ENCODE measurements at places on chromosomes 11 and 22.

DNA sequence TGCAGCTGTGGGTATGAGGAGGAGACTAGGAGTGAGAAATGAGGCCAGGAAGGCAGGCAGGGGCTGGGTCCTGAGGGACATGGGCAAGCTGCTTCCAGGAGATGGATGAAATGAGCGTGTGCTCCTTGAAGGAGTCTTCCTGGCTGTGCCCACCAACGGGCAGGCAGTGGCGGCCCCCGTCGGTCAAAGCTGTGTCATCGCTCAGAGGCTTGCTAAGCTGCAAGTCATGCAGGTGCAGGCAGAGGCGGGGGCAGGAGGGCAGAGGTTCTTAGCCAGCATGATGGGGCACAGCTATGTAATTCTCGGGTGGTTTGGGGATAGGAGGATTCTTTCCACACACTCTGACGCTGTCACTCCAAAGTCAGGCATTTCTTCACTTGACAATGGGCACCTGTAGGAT lies 12.5 kb upstream of the PEX26 start:
- DNase-seq: no peak

- DNase-seq: no peak
Observed at GRCh38 chr22:48948575-48949170, 879.0 kb downstream of the BRD1 start.

DNA sequence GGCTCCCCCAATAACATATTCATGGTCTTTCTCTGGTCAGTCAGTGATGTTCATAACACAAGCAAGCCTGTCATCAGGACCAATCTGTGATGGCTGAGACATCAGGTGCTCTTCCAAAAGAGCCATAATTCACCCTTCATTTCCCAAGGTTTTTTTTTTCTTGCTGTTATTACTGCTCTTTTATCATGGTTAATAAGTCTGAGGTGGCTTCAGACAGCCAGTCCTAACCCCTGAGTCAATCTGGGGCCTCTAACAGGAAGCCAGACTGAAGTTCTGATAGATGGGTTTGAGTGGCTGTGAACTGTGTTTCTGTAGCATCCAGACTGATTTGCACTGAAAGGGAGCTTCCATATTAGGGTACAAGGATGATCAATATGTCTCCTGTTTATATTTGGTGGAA lies 8.8 kb downstream of the EHF start:
- DNase-seq: no peak

- DNase-seq: no peak
Observed at GRCh38 chr22:40019100-40019499, 24.3 kb downstream of the FAM83F start.

DNA sequence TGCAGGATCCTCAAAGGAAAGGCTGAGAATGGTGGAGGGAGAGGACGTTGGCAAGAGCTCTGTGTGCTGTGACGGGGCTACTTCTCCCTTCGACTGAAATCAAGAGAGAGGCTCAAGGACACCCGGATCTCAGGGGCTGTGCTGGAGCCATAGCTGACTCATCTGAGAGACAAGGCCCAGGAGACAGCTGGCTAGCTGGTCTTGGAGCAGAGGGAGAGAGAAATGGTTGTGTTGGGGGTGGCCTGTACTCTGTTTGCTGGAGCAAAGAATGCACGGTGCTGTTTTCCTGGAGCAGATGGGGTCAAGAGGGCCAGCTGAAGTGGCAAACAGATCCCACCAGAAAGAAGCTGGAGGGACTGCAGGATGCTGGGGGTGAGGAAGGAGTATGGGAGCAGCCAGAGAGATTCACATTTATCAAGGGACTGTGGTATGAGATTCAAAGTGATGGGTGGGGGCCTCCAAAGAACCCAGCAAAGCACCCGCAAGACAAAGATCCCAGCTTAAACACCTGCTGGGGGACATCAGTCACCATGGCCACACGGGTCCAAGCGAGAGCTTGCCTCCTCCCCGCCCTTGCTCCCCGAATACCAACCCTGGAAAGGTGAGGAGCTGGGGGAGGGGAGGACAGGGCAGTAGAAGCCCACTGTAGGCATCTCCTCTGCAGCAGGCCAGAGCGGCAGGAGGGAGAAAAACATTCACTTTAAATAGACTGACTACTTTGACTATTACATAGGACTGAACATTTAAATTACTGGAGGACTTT lies 40.8 kb downstream of the MAP6 start:
- DNase-seq: peak; percentile 18

GRCh38 chr11:7281809-7282208 lies 30.1 kb downstream of the SYT9 start:
- no peak for DNase-seq

- DNase-seq: no peak
Observed at GRCh38 chr22:48974443-48975315, 853.0 kb downstream of the BRD1 start.

DNA sequence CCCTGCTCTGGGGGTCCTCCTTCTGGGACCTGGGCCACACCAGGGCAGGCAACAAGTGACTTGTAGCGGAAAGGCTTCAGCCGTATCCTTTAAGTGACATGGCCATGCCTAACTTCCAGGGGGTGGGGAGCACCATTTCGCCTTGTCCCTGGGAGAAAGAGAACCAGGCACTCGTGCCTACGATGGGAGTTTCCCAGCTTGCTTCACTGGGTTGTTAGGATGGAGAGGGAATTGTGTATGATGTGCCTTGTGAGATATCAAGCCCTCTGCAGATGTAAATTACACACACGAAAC lies 151.4 kb downstream of the CACNA1I start:
- no peak for DNase-seq

DNA sequence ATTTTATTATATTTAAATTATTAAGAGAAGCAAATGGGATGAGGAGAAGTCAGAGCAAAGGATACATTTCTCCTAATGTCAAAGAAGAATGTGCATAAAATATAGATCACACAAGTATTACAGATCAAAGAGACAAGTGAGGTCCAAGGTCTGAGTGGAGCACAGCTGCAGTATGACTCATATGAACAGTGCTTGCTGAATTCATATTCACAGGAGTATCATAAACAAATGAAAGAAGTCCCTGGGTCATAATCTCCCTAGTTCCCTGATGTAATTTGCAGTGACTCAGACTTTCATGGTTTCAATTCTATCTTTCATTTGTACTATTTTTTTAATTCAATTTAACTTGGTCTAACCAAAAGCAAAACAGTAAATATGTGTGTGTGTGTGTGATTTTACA lies 499.0 kb upstream of the CCDC179 start:
- DNase-seq: peak; percentile 69

All from RPMI7951 (cell line).